Heart right ventricle (tissue), 16 donors: ENCODE measurements at places on chromosomes 3 and 15.
A peak's percentile ranks its signal among the peaks of the same experiment; 100 is the strongest.

- DNase-seq, result peak; percentile 76
These were observed 81.1 kb upstream of the MYZAP start for GRCh38 chr15:57510647-57511046.

GRCh38 chr3:10455545-10455914 lies 49.9 kb downstream of the ATP2B2 start:
- no peak for DNase-seq

DNA sequence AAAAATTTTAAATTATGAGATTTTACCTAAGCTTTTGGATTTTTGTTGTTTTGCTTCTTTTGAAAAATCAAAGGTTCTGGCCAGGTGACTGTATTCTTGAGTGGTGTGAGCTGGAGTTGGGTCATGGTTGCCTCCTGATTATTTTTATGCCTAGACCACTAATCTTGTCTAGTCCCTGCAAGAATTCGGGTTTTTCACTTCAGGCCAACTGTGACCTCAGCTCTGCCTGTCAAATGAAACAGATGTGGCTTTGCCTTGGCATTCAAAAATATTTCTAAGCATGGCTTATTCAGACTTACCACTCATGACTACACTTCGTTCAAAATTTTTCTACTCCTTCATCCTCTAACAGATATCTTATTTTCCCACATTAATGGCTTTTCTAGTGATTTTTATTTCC lies 25.4 kb upstream of the CDV3 start:
- no peak for DNase-seq

- no peak for DNase-seq
These were observed 16.0 kb upstream of the C3orf38 start for GRCh38 chr3:88133711-88134263.

- no peak for DNase-seq
These were observed 810 bp downstream of the TMEM62 start for GRCh38 chr15:43134157-43134635.

DNA sequence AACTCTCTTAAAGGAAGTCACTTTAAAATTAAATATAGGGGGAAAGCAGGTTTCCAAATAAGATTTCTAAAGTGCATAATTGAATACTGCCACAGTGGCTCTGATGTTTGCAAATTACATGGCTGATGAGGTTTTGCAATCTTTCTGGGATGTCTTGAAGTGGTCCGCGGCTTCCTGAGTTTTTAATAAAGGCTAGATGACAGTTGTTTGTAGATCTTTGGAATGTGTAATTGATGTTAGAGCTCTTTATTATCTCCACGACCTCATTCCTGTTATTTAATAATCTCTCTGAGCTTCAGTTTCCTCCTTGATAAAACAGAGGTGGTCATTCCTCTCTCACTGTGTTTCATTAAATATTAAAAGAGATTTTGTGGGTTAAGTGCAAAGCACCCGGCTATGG lies 27.0 kb upstream of the CEMIP start:
- no peak for DNase-seq

GRCh38 chr3:54120657-54121413 lies 1.5 kb upstream of the CACNA2D3 start:
- no peak for DNase-seq
